ENCODE measurements at places on chromosomes 11 and 22.

DNA sequence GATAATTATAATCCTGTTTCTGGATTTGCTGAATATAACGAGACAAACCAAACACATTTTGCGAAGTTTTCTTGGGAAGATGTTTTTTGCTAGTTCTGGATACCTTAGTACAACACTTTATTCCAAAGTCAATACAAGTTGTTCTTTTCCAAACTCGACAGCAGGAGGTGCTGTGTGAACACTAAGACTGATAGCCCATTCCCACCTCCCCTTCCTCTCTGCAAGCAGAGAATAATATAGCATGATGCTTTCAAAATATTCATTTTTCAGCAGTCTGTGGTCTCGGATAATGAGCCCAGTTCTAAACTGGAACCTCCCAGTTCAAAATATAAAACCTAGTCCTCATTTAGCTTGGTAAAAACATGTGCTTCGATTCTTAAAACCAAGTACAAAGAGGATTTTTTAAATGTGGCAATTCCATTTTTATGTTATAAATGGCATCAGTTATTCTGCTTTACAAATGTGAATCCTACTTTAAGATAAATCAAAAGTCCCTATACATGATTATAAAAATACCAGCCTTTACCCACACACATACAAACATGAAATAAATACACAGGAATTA, 129.1 kb downstream of the DCDC1 start:
- no peak for DNase-seq

DNA sequence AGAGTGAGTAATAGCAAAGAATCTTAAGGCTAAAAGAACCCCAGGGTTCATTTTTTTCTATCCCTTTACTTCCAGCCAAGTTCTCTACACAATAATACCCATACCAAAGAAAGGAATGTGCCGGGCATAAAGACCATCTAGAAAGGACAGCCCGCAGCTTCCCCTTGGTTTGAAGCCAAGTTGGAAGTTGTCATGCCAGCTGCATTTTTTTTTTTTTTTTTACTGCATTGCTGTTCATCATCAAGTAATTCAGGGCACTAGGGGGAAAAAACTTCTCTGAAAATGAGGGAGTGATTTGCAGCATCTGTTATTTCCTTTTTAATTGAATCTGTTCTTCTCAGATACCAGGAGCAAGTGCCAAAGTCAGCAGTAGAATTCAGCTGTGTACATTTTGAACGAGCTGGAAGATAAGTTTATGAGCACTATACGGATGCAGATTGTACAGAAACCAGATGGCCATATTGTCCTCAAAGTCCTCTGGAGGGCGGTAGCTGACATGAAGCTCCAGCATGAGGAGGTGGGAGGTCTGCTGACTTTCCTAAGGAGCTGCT, 56.4 kb downstream of the UBASH3B start:
- DNase-seq = peak; percentile 46

- DNase-seq = no peak
Measured at GRCh38 chr11:86212019-86212611, 32.4 kb upstream of the EED start.

- DNase-seq = no peak
Measured at GRCh38 chr11:58497951-58498350, 10.0 kb downstream of the OR5B21 start.

GRCh38 chr11:60924110-60924905, at the start of gene TMEM132A:
Gene TMEM132A, plus strand, starts transcription at chr11:60924460. Its CDS starts 174 bp downstream, at chr11:60924634.
- DNase-seq = peak; percentile 34

- DNase-seq = no peak
Measured at GRCh38 chr22:26485806-26486390, 2.2 kb downstream of the SRRD start.

- no peak for DNase-seq
Measured at GRCh38 chr22:32951076-32951806, 106.9 kb downstream of the SYN3 start.

- no peak for DNase-seq
Measured at GRCh38 chr11:118660681-118661424, 18.6 kb downstream of the TREH start.

GRCh38 chr11:45984192-45984591, 61.7 kb downstream of the LARGE2 start:
- no peak for DNase-seq

DNA sequence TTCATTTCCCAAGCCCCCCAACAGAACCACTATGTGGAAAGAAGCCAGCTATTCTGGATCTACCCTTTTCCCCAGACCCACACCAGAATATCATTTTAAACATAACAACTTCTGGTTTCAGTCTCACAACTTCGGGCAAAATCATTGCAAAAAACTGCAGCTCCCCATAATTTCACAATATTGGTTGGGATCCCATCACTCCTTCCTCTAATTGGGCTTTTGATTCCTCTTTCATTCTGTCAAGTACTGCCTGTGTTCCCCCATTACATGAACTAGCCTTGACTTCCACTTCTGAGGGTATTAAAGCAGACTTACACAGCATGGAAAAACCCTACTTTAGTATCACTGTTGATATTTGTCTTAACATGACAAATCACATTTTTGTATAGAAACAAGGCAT, 4.1 kb upstream of the APOL3 start:
- DNase-seq = no peak

DNA sequence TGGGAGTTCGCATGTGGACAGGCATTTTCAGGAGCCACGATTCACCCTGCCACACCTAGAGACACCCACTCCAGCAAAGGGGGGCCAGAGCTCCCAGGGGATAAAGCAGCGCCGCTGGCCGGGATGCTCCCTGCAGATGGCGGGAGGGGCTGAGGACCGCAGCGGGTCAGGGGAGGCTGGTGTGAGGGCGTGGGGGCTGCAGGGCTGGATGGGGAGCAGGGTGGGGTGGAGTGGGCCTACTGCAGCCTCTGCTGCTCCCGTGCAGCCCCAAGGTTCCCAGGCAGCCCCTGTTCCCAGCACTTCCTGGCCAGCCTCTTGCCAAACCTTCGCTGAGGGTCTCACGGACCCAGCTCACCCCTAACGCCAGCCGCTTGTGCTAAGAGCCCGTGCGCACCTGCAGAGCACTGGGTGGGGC, 13.0 kb downstream of the MUC5B start:
- no peak for DNase-seq

DNA sequence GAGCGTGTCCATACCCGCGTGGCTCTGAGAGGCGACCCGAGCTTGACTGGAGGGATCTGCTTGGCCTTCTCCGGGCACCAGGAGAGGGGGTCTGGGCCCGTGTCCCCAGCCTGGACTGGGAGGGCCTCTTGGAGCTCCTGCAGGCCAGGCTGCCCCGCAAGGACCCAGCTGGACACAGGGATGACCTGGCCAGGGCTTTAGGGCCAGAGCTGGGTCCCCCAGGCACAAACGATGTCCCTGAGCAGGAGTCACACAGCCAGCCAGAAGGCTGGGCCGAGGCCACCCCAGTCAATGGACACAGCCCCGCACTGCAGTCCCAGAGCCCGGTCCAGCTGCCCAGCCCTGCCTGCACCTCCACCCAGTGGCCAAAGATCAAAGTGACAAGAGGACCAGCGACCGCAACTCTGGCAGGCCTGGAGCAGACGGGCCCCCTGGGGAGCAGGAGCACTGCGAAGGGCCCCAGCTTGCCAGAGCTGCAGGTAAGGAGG, 38.2 kb downstream of the TRIOBP start:
- DNase-seq = no peak

- no peak for DNase-seq
Measured at GRCh38 chr11:69914286-69915150, 95.3 kb upstream of the FGF3 start.

- DNase-seq = no peak
Measured at GRCh38 chr22:41524809-41525449, 19.3 kb downstream of the POLR3H start.

DNA sequence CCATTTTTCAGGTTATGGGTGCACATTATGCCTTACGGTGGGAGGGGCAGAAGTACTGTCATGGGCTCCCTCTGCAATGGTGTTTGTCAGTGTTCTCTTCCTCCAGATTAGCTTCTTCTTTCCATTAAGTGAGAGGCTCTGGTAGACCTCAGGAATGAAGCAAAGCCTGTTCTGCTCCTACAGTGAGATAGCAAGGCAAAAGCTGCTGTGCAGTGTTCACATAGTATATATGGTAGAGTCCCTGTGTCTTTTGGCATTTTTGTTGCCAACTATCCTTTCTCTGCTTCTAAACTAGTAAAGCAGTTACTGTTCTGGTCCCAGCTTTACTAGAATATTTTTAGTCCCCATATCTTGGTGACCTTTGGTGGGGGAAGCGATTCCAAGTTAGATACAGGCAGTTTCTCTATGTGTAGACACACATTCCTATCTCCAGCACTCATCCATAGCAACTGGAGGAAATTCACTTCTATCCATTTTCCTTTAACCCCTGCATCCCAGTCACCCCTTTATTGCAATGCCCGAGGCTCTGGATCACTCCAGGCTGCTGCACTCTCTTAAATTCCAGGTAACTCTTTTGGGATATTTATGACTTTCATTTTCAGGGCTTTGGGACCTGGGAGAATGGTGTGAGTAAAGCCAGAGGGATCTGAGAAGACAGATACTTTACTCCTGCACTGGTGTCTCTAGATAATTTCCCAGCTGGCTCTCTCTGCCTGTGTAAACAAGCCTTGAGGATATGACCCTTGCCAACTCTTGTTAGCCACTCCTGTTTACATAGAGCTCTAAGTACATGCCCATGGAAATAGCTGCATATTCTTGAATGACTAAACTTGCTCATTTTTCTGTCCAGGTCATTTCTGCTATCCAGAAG, 3.9 kb upstream of the TRIM34 start:
- DNase-seq = peak; percentile 96

DNA sequence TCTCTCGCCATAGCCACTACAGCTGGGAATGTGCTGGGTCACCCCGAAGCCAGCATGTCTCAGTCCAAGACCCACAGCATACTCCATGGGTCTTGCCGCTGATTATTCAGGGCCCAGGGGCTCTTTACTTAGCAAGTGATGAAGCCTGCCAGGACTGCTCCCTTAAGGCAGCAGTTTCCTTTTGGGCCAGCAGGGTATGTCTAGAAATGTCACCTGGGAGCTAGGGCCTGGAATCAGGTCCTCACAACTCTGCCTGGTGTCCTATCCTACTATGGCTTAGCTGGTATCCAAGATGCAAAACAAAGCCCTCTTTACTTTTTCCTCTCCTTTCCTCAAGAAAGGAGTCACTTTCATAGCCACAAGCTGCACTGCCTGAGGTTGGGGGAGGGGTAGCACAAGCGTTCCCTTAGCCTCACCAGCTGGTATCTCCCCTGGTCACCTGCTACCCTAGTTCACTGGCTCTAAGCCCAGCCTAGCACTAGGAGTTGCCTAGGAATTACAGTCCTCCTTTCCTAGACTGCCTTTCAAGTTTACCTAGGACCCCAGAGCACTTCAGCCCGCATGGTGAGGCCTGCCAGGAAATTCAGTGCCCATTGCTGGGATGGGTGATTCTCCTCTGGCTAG, 22.6 kb upstream of the NCR3LG1 start:
- DNase-seq = no peak

DNA sequence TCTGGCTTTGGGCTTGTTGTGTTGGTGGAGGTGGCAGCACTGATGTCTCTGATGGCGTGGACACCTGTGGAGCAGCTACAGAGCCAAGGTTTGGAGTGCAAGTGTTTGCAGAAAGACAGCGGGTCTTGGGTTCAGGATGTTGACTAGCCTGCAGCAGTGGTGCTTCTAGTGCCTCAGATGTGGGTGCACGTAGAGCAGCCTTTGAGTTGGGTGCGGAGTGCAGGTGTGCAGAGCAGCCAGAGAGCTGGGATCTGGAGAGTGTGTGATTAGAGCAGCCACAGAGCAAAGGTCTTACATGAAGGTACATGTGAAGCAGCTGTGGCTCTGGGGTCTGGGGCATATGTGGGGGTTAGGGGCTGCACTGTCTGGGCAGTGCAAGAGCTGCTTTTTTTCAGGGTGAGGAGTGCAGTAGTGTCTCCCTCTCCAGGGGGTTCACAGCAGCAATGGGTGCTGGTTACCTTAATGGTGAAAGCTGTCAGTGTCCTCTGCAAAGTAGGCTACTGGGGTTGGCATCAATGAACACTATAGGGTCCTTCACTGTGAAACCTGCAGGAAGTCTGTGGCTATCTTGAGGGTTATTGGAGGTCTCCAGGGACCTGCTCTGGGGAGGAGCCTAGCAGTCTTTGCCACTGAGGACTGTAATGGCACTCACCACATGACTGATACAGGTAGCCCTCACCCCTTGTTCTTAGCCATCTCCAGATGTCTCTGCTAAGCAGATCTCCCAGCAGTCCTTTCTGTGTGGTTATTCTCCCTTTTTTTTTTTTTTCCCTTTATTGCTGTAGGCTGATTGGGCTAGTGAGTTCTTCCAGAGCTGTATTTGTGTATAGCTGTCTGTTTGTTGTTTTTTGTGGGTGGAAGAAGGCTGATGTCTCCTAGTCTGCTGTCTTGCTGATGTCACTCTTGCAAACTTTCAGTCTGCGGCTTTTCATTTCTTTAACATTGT, 14.3 kb downstream of the BIRC2 start:
- no peak for DNase-seq

DNA sequence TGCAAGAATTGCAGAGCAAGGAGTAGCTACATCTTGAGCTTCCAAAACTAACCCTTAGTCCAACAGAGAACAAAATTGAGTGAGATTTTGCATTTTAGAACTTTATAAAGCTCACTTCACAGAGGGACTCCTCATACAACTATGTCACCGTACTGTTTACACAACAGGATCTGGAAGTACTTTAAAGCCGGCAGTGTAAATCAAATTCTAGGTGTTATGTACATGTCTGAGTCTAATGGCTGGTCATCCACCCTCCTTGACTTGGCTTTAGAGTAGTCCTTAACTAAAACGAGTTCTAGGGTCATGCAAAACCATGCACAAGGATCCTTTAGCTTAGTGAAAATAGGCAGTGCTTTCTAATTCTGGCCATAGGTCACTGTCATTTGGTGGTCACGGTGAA, 23.5 kb downstream of the IRAG1 start:
- no peak for DNase-seq

DNA sequence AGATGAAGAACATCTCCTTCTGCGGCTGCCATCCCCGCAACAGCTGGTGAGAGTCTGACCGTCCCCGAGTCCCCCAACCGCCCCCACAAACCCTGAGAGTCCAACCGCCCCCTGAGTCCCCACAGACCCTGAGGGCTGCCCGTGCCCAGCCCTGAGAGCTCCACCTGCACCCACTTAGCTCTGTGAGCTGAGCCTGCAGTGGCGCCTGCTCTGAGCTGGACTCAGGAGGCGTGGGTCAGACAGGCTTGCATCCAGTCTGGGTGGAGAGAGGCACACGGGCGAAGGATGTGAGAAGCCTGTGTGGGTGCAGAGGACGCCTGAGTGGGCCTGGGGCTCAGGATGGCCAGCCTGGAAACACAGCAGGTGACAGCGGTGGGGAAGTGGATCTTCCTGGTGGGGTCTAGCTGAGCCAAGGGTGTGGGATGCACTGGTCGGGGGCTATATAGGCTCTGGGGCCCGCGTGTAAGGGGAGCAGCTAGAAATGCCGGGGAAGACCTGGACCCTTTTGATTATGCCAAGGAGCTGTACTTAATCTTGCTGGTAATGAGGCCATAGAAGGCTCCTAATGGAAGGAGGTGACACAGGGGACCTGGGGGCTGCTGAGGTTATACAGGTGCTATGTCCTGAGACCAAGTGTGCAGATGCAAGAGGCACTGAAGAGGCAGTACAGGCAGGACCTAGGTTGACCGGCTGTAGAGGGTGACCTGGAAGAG, 6.5 kb downstream of the MAPK8IP2 start:
- DNase-seq = no peak

DNA sequence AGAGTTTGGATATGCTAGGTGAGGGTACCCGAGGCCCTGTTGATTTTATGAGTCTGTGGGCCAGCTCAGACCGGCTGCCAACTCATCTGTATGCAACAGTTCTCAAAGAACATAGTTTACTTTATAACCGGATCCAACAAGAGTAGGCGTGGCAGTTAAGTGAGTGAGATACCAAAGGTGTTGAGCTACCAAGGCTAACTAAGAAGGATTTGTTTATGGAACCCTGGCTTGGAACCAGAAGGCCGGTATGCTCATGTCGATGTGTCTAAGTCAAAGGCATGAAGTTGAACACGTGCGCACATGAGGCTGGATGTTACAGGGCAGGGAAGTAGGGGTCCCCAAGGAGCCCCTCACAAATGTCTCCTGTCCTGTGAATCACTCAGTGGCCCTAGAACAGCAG, at the start of gene KCNJ1:
Gene KCNJ1, minus strand, starts transcription at position 20 of the 400 bp plus-strand sequence. CDS start 27,053 bp downstream, outside the sequence.
- DNase-seq = no peak

Measured in HFFc6 (cell line).